Stimulated activated CD4-positive, alpha-beta T cell treated with anti-CD3 and anti-CD28 coated beads, Interleukin-12 subunit alpha, Interleukin-12 subunit beta, amount 100 ng/mL, for 48 hours (primary cell): ENCODE measurements at places on chromosomes 5 and 9.

DNA sequence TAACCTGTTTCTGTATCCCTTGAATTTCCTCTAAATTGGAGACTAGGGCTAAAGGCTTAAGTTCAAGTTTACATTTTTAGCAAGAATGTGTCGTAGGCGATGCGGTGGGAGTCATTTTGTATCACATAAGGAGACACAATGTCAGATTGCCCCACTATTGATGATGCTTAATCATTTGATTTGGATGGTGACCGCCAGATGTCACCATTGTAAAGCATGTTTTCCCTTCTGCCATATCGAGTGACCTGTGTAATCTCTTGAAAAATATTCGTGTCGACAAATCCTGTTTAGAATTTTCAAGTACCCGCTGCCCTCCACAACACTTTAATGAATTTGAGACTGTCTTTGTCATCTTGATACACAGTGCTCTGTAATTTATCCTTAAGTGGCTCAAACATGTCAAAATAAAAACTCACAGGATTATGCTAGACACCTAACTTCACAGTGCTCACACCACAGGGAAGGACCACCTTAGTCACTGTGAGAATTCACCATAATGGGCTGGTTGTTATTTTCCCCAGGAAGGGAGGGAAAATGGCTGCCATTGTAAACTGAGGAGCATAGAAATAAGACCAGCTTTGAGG lies 34.5 kb upstream of the SLC46A2 start:
- no peak for DNase-seq

GRCh38 chr5:83306572-83307241 lies 164.8 kb upstream of the VCAN start:
- peak; percentile 2 for DNase-seq

DNA sequence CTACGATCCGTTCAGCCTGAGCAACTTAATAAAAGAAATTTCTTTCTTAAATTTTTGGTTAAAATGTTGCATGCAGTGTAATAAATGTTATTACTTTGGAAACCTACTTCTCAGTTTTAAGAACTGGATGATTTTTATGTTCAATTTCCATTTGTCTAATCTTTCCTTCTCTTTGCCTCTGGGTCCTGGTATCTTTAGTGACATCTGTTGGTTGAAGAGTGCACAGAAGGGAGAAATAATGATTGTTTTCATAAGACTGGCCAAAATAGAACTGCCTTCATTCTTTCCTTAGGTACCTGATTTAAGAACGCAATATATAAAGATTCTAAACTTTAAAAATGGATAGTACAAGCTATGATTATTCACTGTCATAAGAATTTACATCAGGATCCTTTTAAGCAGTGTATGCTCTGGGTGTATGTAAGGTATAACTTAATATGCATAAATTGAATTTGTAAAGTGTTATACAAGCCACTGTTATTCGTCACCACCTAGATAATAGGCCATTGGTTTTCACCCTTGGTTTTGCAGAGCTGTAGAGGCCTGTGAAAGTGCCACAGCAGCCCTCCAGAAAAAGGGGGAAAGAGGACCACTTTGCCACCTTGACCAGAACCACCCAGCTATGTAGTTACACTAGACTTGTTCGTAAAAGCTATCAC lies 82.8 kb upstream of the TLX3 start:
- DNase-seq = no peak

GRCh38 chr9:136623842-136624183 lies 38.9 kb upstream of the EGFL7 start:
- no peak for DNase-seq

GRCh38 chr9:126248680-126249079 lies 77.9 kb upstream of the MVB12B start:
- DNase-seq = no peak

DNA sequence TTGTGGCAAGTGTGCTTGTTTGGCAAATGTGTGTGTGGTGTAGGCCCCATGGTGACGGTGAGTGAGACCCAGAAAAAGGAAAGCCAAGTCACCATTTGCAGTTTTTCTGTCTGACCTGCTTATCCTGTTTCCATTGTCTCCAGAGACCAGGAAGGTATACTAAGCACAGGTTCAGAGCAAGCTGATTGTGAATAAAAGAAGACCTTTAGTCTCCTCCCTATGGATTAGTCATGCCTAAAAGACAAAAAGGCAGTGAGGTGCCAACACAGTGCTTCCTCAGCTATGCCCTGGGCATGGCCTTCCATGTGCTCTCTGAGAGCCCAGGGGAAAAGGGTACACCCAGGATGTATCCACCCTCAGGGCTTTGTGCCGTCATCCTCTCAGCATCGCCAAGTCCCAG lies 49.2 kb upstream of the SHOC1 start:
- DNase-seq = no peak

- DNase-seq = no peak
These were observed 106.3 kb downstream of the UGCG start for GRCh38 chr9:112002847-112003457.

DNA sequence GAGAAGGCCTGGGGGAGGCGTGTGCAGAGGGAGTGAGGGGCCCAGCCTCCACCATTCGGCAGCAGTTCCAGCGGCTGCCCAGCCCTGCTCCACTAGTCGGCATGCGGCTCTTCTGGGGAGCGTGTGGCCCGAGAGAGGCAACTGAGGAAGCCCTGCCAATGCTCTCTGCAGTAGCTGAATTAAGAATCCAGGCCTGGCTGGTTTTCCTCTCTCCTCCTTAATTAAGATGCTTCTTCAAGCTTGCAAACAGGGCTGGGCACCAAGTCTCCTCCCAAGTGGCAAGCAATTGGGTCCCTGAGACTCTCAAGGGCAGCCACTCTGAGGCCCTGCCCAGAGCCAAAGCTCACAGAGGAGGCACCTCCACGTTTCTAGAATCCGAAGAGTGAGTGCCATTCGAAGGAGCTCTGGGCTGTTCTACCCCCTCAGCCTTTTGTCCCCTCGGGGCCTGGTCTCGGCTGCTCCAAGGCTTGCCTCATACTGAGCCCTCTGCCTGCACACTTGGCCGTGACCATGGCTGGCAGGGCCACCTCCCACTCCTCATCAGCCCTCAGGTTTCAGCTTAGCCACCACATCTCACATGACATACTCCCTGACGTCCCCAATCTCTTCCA lies 75.4 kb upstream of the LRRTM2 start:
- DNase-seq = no peak

DNA sequence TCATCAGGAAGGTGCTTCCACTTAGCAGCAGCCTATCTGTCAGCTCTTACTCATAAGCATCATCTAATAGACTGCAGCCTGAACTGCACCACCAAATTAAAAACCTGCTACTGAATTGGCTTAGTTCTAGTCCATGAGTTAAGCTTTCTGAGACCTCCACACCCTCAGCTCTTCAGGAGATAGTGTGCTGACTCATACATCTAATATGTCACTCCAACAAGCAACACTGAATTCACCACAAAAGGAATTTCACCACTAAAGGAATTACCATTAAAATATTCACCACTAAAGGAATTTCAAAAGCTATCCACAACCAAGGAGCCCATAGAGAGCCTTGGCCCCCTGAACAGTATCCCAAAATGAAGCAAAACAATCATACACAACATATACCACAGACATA lies 418.5 kb upstream of the RORB start:
- no peak for DNase-seq

- no peak for DNase-seq
These were observed 38.3 kb upstream of the KCNV2 start for GRCh38 chr9:2679011-2679410.

- DNase-seq = no peak
These were observed 95.8 kb upstream of the NR4A3 start for GRCh38 chr9:99725852-99726251.

DNA sequence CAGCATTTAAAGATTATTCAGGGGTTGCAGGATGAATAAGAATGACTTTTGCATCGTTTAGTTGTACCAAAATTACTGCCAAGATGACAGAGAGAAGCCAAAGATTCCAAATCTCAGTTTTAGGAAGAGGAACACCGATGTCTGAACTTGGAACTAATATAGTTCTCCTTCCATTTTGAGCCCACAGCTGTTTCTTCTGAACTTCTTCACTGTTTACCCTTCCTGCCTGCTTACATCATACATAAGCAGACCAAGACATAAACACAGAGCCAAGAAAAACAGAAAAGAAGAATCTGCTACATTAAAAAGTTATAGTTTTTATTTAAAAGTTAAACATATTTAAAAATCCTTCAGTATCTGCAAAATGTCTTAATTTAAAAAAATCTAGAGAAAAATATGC lies 146.9 kb upstream of the RAPGEF1 start:
- no peak for DNase-seq

- DNase-seq = no peak
These were observed 401.2 kb downstream of the KIAA0825 start for GRCh38 chr5:94217216-94217615.

DNA sequence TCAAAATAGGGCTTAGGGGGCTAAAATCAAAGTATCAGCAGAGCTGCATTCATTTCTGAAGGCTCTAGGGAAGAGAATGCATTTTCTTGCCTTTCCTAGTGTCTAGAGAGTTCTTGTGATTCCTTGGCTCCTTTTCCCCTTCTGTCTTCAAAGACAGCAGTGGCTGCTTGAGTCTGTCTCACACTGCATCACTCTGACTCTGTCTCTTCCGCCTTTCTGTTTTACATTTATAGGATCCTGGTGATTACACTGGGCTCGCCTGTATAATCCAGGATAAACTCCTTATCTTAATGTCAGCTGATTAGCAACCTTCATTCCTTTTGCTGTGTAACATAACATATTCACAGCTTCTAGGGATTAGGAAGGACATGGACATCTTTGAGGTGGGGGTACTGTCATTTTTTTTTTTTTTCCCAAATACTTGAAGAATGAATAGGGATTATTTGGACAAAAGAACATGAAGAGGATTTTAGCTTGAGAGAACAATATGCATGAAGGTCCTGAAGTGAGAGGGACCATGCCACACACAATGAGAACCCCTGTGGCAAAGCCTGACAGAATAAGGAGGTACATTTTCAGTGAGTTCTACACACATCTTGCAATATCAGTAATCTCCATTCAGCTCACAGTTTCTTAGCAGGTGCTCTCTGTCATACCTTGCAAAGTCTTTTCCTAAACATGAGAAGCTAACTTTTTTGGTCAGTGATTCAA lies 267.6 kb downstream of the FAM170A start:
- no peak for DNase-seq

GRCh38 chr5:42423285-42424165 lies at the start of gene GHR:
TSS of gene GHR (plus strand) at chr5:42423439. CDS start at chr5:42565875, 142,436 bp downstream.
- peak; percentile 5 for DNase-seq

- no peak for DNase-seq
These were observed 416.3 kb downstream of the NR2F1-AS1 start for GRCh38 chr5:93164690-93165089.

DNA sequence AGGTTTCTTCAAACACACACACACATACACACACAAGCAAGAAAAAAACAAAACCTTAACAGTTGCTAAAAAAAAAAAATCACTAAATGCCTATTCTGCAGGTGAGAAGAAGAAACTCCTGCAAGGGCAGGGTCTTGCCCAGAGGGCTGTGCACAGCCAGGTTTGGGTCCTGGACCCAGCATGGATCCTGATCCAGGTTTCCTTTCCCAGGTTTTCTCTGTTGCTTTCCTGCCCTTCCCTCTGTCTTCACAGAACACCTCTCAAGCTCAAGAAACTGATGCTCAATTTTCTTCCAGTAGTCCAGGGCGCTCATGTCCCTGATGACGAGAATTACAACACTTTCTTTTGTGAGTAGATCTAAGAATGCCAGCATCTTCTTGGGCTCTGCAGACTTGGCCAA lies 136.6 kb downstream of the PAX5 start:
- DNase-seq = no peak

DNA sequence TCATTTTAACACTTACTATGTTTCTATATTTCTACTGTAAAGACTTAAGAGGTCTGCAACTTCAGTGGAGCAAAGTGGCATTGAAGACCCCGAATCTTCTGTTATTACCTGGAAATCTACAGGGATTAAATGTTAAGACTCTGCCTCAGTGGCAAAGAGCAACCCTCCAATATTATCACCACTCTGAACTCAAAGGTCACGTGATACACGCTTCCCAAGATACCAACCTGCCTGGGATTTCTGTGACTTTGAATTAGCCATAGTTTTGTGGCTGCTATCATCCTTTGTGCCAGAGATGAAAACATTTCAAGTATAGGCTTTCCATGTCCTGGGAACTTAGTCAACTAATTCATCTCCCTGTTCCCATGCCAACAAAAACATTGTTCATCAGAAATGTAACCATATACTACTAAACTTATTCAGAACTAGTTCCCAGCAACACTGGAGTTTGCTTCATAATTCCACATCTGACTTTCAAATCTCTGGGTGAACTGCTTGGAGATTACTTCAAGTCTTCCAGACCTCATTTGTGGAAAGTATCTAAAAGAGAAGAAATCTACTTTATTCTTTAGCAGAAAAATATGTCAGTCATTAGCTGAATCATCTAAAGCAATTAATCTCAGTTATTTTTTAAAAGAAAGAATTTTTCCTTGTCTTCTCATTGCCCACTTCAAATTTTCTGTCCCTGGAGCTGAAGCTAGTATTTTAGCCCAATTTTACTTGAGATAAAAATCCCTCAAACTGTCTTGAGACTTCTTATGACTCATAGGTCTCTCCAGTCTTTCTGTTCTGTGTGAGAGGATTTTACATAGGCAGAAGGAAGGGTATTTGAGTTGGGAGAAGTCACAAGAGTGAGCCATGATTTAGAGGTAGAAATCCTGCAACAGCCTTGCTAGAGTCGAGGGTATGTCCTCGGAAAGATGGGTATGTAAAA lies 83.0 kb downstream of the ZNF462 start:
- no peak for DNase-seq

- DNase-seq = no peak
These were observed 169.3 kb downstream of the DCP2 start for GRCh38 chr5:113145757-113146387.

GRCh38 chr9:137000177-137000930 lies 4.0 kb upstream of the CLIC3 start:
- peak; percentile 19 for DNase-seq

- DNase-seq = no peak
These were observed 41.5 kb downstream of the POC5 start for GRCh38 chr5:75675783-75676182.

DNA sequence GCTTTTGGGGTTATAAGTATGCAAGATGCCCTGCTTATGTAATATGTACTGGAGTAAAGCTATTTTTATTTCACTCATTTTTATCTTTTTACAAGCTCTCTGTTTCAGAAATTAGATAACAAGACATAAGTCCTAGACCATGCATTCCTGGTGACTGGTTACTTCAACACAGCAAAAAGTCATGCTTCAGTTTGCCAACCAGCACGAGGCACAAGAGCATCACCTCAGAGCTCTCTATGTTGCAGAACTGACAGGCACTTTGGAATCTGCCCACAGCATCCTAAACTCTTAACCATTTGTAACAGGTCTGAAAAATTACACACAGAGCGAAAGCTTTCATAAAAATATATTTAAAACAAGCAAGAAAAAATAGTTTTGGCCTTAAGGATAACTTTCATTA lies 112.8 kb downstream of the MARCHF11 start:
- no peak for DNase-seq

DNA sequence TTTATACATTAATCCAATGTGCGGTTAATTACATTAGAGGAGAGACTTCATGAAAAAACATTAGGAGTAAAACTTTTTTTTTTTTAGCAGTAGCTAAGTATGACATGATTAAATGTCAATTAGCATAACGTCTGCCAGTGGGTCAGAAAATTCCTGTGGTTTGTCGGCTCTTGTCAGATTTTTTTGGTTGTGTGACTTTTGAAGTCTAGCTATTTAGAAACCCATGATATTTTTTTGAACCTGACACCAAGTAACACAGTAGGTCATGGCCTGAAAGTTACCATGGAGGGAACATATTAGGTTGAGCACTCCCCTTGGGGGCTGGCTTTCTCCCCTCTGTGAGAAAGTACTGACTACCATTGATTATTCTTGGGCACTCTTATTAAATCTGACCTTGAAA lies 84.8 kb upstream of the ALDH1A1 start:
- DNase-seq = no peak

GRCh38 chr5:16803831-16804230 lies 132.3 kb downstream of the MYO10 start:
- no peak for DNase-seq

- no peak for DNase-seq
These were observed 60.5 kb upstream of the GAS1 start for GRCh38 chr9:87007711-87008366.
